Globus pallidus (tissue), 1 donor: ENCODE measurements at places on chromosomes 7 and 10.

GRCh38 chr10:74994854-74995253, 116.6 kb upstream of the SAMD8 start:
- DNase-seq, result no peak

DNA sequence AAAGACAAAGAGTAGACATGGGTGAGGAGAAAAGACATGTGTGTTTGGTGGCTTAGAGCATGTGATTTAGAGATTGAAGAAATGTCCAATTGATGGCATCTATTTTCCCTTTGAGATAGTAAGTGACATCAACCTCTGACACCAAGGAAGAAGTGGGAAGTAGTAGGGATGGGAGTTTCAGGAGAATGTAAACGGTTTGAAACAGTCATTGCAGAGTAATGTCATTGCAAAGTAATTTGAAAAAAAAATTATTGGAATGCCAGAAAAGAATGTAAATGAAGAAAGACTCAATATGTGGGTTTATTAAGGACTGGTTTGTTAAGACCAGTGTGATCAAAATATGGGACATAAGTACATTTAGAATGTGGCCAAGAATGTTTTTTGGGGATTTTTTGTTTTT, 26.6 kb downstream of the GNG11 start:
- no peak for DNase-seq

GRCh38 chr10:64732372-64732957, 1211.3 kb downstream of the REEP3 start:
- peak; percentile 20 for DNase-seq

- DNase-seq, result no peak
Measured at GRCh38 chr10:13400196-13400965, 52.3 kb upstream of the SEPHS1 start.

DNA sequence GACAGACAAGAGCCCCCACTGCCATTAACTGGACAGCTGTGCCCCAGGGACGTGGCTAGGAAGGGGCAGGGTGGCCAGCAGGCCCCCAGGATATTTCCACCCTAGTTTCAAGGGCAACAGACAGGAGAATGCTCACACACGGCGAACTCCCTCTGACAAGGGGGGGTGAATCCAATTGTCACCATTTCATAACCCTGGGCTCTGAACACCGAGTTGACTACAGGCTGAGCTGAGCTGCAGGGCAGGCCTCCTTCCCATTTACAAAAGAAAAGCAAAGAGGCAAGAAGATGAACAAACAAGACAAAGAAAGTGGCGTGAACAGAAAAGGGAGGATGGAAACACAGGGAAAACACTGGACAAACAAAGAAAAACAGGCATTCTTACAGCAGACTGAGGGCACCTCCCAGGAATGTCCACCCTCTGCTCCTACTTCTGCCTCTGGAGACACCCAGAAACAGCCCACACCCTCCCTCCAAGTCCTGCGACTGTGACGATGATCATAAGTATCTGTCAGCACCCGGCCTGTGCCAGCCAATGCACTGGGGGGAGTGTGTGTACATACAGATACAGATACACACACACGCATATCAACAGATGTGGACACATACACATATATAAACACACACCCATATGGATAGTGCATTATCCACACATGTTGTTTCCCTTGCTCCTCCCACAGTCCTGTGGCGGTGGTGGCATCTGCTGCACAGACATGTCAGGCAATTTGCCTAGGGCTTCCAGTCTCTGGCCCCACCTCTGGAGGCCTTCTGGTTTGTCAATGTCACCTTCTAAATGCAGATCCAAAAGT, 66.2 kb downstream of the FAM53B start:
- no peak for DNase-seq

DNA sequence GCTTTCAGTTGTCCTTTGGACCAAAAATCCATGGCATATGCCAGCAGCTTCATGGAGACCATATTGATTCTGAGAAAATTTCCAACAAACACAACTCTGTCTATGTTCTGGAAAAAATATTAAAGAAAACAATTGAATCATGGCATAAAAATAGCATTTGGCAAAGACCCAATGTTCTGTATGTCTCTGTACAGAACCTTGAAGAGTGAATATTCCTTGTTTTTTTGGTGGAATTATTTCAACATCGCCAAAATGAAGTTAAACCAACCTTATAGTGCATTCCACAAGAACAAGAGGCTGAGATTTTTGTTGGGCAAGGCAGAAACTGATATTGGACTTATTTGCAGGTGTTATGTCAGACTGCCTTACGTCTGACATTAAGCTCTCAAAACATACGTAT, 53.3 kb upstream of the SLC16A12 start:
- no peak for DNase-seq

- no peak for DNase-seq
Measured at GRCh38 chr7:25617214-25617613, 388.9 kb upstream of the NPVF start.

GRCh38 chr7:80386686-80387085, 125.2 kb downstream of the GNAT3 start:
- DNase-seq, result no peak

- DNase-seq, result no peak
Measured at GRCh38 chr10:96987141-96987841, 155.2 kb downstream of the LCOR start.

GRCh38 chr10:33237736-33238624, 96.5 kb downstream of the NRP1 start:
- no peak for DNase-seq

- no peak for DNase-seq
Measured at GRCh38 chr10:95556994-95557767, 4.0 kb downstream of the SORBS1 start.

DNA sequence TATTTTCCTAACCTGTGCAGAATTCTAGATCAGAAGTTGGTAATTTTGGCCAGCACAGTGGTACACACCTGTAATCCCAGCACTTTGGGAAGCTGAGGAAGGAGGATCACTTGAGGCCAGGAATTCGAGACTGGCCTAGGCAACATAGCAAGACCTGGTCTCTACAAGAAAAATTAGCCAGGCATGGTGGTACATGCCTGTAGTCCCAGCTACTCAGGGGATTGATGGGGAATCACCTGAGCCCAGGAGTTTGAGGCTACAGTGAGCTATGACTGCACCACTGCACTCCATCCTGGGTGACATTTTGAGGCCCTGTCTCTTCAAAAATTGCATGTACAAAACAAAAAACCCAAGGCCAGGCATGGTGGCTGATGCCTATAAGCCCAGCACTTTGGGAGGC, 8.6 kb downstream of the PGAM1 start:
- DNase-seq, result no peak

- no peak for DNase-seq
Measured at GRCh38 chr10:49334964-49335363, 36.0 kb downstream of the C10orf71 start.

- no peak for DNase-seq
Measured at GRCh38 chr10:66917104-66917503, 8.7 kb upstream of the LRRTM3 start.

- DNase-seq, result peak; percentile 42
Measured at GRCh38 chr10:74081192-74081803, 69.3 kb downstream of the AP3M1 start.

- DNase-seq, result no peak
Measured at GRCh38 chr10:35795131-35795824, 153.2 kb upstream of the FZD8 start.

- DNase-seq, result no peak
Measured at GRCh38 chr10:97719602-97720001, 6.1 kb downstream of the MARVELD1 start.

- no peak for DNase-seq
Measured at GRCh38 chr7:69228212-69228811, 370.0 kb upstream of the AUTS2 start.

- no peak for DNase-seq
Measured at GRCh38 chr7:40299097-40299496, 164.3 kb downstream of the SUGCT start.

DNA sequence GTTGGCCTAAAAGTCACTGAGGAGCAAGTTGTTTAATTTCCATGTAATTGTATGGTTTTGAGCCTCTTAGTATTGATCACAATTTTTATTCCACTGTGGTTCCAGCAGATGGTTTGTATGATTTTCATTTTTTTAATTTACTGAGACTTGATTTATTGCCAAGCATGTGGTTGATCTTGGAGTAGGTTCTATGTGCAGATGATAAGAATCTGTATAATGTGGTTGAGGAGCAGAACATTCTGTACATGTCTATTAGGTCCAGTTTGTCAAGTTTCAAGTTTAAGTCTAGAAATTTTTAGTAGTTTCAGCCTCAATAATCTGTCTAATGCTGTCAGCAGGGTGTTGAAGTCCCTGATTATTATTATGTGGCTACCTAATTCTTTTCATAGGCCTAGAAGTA, 22.7 kb upstream of the ZWINT start:
- no peak for DNase-seq

- DNase-seq, result no peak
Measured at GRCh38 chr7:100604976-100605911, 3.1 kb downstream of the PCOLCE start.

DNA sequence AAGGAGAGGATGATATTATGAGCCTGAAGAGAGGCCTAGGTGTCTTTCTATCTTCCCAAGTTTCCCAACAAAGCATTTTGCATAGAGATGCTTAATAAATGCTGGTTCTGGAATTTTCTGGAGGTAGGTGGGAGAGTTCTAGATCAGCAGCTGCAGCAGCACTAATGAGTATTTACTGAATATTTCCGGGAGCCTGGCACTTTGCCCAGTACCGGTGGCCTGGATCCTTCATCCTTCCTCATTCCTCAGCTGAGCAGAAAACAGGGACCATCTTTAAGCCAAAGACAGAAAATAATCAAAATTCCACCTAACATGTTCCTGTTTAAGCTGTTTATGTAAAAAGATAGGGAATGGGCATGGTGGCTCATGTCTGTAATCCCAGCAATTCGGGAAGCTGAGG, 813.2 kb upstream of the AUTS2 start:
- DNase-seq, result no peak

GRCh38 chr10:96585736-96586418, 935 bp downstream of the TM9SF3 start:
- no peak for DNase-seq

GRCh38 chr7:107815254-107815882, 12.3 kb upstream of the SLC26A3 start:
- no peak for DNase-seq

DNA sequence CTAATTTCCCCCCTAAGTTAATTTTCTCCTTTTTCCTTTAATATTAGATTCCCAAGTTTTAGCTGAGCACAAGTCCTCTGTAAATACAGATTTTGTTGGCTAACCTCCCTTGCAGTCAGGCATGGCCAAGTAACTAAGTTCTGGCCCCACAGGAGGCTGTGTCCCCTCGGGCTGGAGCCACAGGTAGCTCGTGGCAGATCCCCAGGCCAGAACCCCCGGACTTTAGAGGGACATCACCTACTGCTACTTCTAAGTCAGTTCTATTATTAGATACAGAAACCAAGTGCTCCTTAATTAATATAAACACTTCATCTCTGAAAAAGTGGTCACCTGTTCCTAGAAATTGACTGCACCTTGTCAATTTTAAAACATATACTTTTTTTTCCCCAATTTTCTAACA, 46.1 kb upstream of the NCAPG2 start:
- no peak for DNase-seq

DNA sequence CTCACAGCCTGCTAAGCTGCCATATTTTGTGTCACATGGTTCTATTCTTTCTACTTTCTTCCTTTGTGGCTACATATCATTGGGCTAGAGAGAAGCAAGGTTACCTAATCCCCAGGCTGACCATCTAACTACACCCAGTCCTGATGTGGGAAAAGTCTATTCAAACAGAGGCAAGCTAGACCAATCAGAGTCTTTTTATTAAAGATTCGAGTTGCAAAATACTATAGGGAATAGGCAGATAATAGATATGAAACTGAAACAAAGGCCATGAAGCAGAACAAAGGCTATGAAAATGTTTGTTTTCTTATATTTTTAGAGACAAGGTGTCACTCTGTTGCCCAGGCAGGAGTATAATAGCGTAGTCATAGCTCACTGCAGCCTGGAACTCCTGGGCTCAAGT, 36.7 kb downstream of the MTERF1 start:
- no peak for DNase-seq

- DNase-seq, result no peak
Measured at GRCh38 chr10:101451667-101452069, 97.7 kb downstream of the BTRC start.

DNA sequence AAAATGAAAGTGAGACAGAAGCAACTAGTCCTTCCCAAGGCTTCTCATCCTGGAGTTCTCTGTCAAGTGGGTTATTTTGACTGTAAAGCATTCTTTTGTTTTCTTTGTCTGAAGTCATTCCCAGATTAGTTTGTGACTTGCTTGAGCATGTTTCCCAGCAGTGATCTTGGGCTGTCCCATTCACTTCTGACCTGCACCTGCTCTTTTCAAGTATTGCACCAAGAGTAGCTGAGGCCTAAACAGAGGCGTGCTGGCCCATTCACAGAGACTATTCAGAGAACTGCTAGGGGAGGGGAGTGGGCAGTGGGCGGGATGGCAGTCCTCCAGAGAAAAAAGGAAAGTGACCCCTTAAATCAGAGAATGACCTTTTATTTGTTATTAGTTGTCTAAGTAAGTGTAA, 61.3 kb downstream of the CACNA2D1 start:
- no peak for DNase-seq

DNA sequence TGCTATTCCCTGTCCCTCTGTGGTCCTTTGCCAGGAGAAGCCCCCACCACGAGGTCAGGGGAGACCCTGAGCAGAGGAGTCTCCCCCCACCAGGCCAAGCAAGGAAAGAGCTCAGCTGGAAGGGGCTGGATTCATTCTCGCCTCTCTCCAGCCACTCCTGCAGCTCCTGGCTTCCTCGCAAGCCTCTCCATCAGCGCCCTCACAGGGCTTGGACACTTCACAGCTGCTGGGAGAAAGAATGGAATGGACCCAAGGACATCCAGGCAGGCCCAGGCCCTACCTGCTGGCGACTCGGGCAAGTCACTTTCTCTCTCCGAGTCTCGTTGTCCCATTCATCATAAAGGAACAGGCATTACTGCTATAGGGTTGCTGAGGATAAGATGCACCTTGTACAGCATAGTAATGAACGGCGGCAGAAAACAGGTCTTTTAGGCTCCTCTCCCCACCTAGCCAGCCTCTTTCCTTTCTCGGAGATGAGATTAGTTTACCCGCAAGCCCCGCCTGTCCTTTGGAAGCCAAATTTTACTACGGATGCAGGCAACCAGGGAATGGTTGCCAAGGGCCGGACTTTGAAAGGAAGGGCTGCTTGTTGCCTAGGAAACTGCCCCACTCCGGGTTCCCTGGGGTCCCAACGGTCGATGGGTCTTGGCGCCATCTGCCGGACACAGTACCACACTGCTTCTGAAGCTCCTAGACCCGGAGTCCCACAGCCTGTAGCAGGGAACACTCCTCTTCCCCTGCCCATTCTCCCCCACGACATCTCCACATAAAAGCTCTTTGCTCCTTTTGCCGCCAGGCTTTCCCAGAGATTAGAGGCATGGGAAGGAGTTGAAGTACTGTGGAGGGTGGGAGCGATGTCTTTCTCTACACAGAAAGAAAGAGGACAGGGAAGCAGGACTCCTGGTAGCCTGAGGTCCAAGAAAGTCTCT, 22.3 kb downstream of the IMPDH1 start:
- DNase-seq, result peak; percentile 70

GRCh38 chr10:53479365-53479764, 706.8 kb upstream of the MBL2 start:
- DNase-seq, result no peak
